Stimulated activated CD4-positive, alpha-beta T cell treated with anti-CD3 and anti-CD28 coated beads, Interleukin-4, amount 100 ng/mL, for 1 hour (primary cell): ENCODE measurements at places on chromosomes 7 and 10.

GRCh38 chr10:30007406-30007805 lies 52.0 kb downstream of the JCAD start:
- DNase-seq, result no peak

DNA sequence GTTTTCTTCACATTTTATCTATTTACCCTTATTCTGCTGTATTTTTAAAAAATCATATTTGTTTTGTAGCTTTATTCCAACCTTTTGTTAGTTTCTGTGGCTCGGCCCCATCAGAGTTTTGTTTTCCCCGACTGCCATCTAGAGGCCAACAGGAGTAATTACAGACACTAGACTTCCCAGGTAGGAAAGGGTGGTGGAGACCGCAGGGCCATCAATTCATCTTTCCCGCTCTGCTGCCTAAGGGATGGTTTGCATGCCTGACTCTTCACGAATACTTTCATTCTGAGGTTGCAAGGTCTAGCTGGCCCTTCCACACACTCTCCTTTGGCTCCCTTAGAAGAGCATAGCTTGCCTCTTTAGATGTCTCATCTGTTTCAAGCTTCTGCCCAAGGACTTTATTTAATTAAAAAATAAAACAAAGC lies 38.3 kb downstream of the LYZL2 start:
- DNase-seq, result peak; percentile 5

- no peak for DNase-seq
Observed at GRCh38 chr10:30160271-30160982, 101.0 kb upstream of the JCAD start.

DNA sequence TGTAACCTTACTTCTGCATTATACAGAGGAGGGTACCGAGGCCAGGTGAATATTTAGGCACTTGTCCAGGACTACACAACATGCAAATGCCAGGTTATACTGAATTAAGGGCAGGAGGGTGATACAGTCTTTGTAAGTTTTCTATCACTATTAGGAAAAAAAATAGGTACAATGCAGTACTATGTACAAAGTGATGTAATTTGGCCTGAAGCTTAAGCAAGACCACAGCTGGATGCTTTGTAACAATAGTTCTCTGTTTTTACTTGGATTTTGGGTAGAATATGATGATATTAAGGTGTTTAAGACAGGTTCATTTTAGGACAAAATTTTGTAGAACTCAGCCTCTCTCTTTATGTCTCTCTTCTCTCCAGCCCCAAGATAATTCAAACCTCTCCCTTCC lies 2.8 kb upstream of the NXPH1 start:
- DNase-seq, result no peak

GRCh38 chr7:126993626-126994213 lies 259.0 kb downstream of the GRM8 start:
- no peak for DNase-seq

DNA sequence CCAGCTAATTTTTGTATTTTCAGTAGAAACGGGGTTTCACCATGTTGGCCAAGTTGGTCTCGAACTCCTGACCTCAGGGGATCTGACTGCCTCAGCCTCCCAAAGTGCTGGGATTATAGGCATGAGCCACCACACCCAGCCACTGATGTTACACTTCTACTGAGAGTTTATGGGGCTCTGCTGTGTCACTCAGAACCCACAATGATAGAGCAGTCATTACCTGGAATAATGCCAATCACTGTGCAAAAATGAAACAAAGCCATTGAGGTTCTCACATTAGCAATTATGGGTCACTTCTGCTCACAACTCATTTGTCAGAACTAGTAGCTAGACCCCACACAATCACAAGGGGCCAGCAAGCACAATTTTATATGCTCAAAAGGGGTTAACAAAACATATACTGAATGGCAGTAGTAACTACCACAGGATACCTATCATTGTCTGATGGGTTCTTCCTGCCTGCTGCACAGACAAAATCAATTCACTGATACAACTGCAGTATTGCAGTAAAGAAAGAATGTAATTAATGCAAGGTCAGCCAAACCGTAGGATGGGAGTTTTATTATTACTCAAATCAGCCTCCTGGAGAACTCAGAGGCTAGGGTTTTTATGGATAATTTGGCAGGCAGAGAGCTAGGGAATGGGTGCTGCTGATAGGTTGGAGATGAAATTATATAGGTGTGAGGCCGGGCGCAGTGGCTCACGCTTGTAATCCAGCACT lies 72.1 kb upstream of the TRIM24 start:
- no peak for DNase-seq

GRCh38 chr7:26567266-26567665 lies 275.6 kb downstream of the SNX10 start:
- DNase-seq, result no peak

DNA sequence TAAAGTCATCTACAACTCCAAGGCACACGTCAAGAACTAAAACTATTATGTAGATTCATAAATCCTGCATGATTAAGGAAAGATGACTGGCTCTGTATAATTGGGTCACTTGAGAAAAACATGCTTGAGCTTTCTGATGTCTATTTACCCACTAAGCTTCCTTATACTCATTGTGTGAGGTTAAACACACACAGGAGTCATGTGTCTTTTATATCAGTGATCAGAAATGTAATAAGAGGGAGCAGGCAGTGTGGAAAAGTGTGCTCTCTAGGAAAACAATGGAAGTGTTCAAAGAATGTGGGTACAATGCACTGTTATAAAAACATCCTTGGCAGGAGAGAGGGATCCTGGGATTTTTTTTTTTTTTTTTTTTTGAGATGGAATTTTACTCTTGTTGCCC lies 108.6 kb upstream of the ARID5B start:
- no peak for DNase-seq

DNA sequence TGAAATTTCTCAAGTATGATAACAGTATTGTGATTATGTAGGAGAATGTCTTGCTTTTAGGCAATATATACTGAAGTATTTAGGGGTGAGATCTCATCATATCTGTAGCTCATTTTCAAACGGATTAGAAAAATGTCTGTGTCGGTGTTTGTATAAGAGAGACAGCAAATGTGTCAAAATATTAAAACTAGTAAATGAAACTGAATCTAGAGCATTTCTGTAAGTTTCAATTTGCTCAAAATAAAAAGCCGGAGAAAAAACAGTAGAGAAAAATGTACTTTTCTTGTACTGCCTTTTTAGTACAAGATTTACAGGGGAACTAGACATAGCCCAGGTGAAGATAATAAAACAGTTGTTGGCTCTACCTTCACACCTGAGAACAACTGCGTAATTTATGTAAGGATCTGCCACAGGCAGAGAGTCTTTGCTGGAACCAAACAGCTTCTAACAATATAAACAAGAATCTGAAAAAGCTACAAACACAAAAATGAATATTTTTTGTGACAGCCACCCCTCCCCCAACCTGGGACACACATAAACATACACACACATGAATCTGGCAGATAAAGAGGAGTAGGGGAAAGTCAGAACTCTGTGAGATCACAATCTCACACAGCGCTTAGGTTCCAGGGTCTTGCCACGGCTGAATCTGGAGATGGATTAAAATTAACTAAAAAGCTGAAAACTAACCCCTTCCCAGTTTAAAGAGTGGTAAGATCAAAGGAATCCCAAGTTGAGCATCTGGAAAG lies 153.3 kb downstream of the AVL9 start:
- DNase-seq, result no peak

GRCh38 chr10:50618624-50619023 lies 5.1 kb downstream of the SGMS1 start:
- no peak for DNase-seq

DNA sequence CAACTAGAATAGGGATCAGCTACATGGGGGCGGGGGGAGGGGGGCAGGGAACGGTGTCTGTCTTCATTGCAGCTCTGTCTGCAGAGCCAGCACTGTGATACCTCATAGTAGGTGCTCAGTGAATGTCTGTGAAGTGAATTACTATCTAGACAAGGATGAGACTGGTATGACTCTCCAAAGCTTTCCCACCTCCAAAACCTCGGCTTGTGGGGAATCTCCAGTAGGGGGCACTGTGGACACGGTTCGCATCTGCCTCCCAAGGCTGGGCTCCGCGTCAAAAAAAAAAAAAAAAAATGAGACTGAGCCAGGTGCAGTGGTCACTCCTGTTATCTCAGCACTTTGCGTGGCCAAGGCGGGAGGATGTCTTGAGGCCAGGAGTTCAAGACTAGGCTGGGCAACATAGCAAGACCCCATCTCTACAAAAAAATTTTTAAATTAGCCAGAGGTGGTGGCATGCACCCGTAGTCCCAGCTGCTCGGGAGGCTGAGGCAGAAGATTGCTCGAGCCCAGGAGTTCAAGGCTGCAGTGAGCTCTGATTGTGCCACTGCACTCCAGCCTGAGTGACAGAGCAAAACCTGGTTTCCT lies 9.6 kb downstream of the TRIM56 start:
- peak; percentile 25 for DNase-seq

- no peak for DNase-seq
Observed at GRCh38 chr10:106795619-106796018, 368.9 kb downstream of the SORCS1 start.

DNA sequence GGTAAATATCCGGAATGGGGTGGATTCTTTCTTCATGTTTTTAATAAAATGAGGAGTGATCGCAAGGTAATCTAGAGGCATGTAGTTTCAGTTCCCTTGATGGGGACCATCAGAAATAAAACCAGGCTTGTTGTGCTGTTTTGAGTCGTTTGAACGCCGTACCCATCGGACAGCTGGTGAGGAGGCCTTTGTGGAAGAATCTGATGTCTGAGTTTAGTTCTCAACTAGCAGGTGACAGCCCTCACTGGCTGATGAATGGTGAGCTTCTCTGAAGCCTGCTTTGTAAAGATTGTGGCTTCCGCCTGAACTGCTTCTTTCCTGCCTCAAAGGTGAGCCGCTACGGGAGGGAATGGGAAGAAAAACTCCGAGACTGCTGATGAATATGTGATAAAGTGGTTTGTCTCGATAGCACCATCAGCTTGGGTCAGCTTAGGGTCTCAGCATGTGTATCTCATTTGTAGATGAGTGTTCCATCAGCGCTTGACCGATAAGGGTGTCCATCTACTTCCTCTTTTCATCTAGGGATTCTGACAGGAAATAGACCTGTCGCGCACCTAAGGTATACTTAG lies 977 bp downstream of the TMEM248 start:
- DNase-seq, result peak; percentile 4

DNA sequence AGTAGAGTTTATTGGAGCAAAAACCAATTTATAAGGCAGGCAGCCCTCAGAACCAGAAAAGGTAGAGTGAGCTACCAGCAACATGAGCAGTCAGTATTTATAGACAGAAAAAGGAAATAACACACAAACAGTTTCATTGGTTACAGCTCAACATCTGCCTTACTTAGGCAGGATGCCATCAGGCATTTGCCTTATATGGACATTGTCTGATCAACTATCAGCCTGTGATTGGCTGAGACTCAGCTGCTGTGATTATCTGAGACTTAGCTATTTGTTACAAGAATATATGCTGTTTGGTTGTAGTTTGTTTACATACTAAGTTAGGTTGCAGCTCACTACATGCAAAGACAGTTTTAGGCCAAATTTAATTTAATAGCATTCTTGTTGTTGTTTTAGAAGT lies 60.4 kb upstream of the CDK1 start:
- DNase-seq, result no peak

GRCh38 chr10:17816199-17816598 lies 7.1 kb downstream of the MRC1 start:
- no peak for DNase-seq
